ENCODE measurements at places on chromosomes 2 and 18. TPM values are rescaled to one million over a fixed set of nuclear protein-coding genes. Genes with fewer than 3 reads are reported as not detected.

- no peaks in the 10 kb centered on the region for H3K27me3 ChIP-seq
- DNase-seq, result no peak
- no peaks in the 10 kb centered on the region for H3K36me3 ChIP-seq
- H3K4me3 ChIP-seq, result no peak overlapping the region
Observed at GRCh38 chr2:212364112-212364985, 174.3 kb downstream of the ERBB4 start.

DNA sequence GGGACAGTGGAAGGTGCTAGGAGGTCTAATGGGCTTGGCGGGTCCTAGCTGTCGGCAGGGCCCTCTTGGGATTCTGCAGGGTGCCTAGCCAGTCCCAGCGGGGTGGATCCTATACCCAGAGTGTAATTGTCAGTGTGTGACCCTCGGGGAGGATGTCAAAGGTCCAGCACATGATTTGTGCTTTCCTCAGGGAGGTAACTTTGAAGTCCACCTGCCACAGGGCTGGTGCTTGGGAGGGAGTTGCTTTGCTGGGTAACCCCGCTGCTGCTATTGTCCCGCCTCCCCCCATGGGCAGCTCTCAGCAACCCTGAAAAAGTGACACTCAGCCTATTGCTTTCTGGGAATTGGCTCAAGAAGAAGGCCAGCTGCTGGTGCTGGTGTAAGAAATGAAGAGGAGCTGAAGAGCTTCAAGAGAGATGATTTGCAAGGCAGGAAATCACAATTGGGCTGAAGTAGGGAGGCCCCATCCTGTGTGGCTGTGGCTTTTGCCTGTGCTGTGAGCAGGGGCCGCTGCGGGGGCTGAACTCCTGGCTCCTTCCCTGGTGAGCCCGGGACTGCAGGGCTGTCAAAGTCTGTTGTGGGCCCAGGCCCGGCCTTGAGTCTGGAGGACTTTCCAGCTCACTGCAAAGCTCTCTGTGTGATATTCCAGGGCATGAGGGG lies 36.4 kb downstream of the EMILIN2 start:
- H3K4me3 ChIP-seq, result peak overlapping the region; percentile 43
- peaks cover 13% of the 10 kb centered on the region for H3K36me3 ChIP-seq
- peak; percentile 68 for DNase-seq
- peaks cover 25% of the 10 kb centered on the region for H3K4me1 ChIP-seq
- no peaks in the 10 kb centered on the region for H3K27me3 ChIP-seq

- H3K4me1 ChIP-seq, result peaks cover 11% of the 10 kb centered on the region
- no peaks in the 10 kb centered on the region for H3K36me3 ChIP-seq
- DNase-seq, result no peak
- H3K4me3 ChIP-seq, result no peak overlapping the region
Observed at GRCh38 chr2:191748528-191749180, 70.7 kb downstream of the NABP1 start.

DNA sequence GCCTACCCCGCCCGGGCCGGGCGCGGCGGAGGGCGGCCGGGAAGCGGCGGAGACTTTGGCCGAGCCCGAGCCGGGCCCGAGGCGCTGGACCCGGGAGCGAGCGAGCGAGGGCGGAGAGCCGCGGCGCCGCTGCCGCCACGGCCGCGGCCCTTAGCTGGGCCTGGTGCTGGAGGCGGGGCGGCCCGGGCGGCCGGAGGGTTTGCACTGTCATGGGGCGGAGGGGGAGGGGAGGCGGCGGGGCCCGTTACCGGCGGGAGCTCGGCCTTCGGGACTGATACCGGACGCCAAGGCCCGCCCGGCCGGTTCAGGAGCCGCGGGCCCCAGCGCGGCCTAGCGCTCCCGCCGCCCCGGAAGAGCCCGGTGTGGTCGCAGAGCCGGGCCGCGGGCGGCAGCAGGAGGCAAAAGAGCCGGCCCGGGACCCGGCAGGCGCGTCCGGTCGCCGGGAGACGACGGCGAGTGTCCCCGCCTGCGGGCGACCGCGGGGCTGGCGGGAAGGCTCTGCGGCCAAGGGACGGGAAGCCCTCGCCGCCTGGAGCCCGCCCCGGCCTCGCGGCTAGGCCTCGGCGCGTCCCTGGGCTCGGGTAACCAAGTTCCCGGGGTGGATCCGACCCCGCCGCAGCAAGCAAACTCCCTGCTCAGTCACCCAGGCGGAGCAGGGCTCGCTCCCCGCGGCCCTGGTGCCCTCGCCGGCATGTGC lies 697 bp downstream of the KCMF1 start:
- peak overlapping the region; percentile 91 for H3K4me3 ChIP-seq
- peaks cover 38% of the 10 kb centered on the region for H3K36me3 ChIP-seq
- peak; percentile 81 for DNase-seq
- peak overlapping the region; percentile 99 for H3K27ac ChIP-seq
- peaks cover 42% of the 10 kb centered on the region for H3K4me1 ChIP-seq

DNA sequence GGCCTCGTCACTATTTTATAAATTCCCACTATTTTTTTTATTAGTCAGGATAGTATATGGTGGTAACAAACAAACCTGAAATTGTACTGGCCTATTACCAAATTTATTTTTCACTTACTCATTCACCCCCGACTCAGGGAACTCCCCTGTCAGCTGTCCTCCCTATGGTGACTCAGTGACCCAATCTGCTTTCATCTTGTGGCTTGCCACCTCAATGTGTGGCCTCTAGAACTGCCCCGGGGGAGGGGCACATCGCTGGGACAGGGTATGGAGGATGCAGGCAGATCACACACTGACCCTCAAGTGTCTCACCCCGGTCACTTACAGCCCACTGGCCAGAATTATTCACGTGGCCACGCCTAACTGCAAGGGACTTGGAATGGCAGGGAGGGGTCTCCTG lies 71.6 kb downstream of the ACTR2 start:
- peak; percentile 83 for DNase-seq
- peak overlapping the region; percentile 63 for H3K27ac ChIP-seq
- peaks cover 48% of the 10 kb centered on the region for H3K4me1 ChIP-seq
- no peaks in the 10 kb centered on the region for H3K36me3 ChIP-seq
- peaks cover 13% of the 10 kb centered on the region for H3K27me3 ChIP-seq

- H3K27ac ChIP-seq, result no peak overlapping the region
- peaks cover 3% of the 10 kb centered on the region for H3K4me1 ChIP-seq
- H3K36me3 ChIP-seq, result peaks cover 8% of the 10 kb centered on the region
- DNase-seq, result no peak
Observed at GRCh38 chr2:241003369-241003768, 5.0 kb downstream of the SNED1 start.

DNA sequence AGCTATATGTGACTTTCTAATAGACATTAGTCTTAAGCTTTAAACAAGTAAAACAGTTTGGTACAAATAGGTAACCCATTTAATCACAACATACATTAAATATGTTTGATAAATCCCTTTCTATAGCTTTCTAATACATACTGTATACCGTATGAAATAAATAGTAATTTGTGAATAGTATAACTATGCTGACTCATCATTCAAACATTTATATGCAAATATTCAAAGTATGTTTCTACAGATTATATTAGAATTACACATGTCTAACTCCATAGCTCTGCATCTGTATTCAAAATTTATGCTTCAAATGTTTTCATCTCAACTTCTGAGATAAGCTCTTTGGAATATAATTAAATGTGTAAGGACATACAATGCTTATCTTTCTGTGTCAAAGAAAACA lies 142.7 kb upstream of the ZNF804A start:
- H3K27me3 ChIP-seq, result no peaks in the 10 kb centered on the region
- no peak overlapping the region for H3K27ac ChIP-seq
- H3K4me3 ChIP-seq, result no peak overlapping the region

- no peaks in the 10 kb centered on the region for H3K4me1 ChIP-seq
- no peak for DNase-seq
- H3K4me3 ChIP-seq, result no peak overlapping the region
- peaks cover 2% of the 10 kb centered on the region for H3K36me3 ChIP-seq
Observed at GRCh38 chr2:151630372-151630771, 103.9 kb downstream of the NEB start.

DNA sequence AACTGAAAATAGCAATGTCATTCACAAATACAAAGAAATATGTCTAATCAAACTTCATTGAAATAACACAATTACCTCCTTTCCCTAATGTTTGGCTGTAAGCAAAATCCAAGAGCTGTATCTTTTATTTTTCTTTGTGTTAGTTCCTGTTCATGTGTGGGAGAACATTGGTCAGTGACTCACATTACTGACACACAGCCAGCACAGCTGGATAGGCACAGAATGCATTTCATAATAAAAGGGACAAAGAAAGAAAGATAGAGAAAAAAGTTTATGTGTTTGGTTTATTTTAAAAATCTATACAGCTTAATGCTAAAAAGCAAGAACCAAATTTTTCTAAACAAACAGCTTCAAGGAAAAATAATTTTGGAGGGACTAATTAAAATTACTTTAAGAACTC lies 185.6 kb upstream of the COL3A1 start:
- H3K4me1 ChIP-seq, result no peaks in the 10 kb centered on the region
- DNase-seq, result no peak
- no peaks in the 10 kb centered on the region for H3K27me3 ChIP-seq

DNA sequence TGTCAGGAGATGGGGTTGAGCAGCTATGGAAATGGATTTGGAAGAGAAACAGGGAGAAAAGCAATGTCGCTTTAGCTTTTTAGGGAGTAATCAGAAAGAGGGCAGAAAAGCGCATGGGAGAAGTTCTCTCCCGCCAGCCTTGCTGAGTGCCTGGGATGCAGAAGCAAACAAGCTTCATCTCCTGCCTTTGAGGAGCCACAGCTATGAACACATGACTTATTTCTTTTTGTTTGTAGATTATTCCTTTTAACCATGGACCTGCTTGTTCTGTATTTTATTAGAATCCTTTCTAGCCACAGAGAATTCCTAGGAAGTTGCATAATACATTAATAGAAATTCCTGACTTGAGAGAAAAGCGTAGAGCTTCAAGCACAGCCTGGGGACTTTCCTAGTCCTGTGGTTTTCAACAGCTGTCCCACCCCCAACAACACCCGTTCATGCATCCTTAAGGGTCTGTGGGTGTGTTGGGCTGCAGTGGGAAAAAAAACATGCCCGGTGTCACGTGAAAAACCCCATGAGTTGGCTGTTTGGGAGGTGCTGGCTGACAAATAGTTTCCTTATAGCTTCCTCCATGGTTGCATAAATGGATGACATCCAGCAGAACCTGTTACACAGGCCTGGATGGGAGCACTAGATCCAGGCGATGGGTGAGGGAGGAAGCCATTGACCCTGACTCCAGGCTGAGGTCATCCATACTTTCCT lies 14.9 kb downstream of the SLC9A4 start:
- no peaks in the 10 kb centered on the region for H3K36me3 ChIP-seq
- DNase-seq, result no peak
- H3K27ac ChIP-seq, result no peak overlapping the region
- no peak overlapping the region for H3K4me3 ChIP-seq

- no peak overlapping the region for H3K27ac ChIP-seq
- H3K4me1 ChIP-seq, result peaks cover 6% of the 10 kb centered on the region
- H3K36me3 ChIP-seq, result no peaks in the 10 kb centered on the region
Observed at GRCh38 chr2:233940376-233941276, 23.5 kb downstream of the TRPM8 start.

DNA sequence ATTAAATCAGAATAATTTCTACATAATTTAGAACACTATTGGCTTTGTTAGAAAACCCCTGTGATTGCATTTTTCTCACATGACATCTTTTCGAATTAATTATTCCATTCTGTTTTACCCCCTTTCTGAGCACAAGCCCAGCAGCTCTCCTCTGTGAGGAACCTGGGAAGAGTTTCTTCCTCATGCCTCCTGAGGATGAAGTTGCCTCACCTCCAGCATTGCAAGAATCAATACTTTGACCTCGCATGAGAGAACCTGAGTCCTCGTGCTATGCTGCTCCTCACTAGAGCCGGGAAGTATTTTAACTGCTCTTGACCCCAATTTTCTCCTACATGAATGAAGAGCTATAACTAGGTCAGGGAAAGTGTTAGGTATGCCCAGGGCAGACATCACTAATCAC lies 77.1 kb upstream of the RAPH1 start:
- no peak overlapping the region for H3K4me3 ChIP-seq
- no peak overlapping the region for H3K27ac ChIP-seq
- H3K36me3 ChIP-seq, result no peaks in the 10 kb centered on the region
- no peak for DNase-seq
- no peaks in the 10 kb centered on the region for H3K27me3 ChIP-seq

UGT1A5 gene
- total RNA-seq, result not detected

RNF152 gene
- total RNA-seq, result 0.05 TPM

RAD51AP2 gene
- not detected for total RNA-seq

OSR1 gene
- not detected for total RNA-seq

ATP8B1 gene
- total RNA-seq, result not detected

Measured in activated CD4-positive, alpha-beta T cell treated with anti-CD3 and anti-CD28 coated beads for 36 hours (primary cell).